ENCODE measurements at places on chromosomes 6 and 20.

- DNase-seq: peak; percentile 36
Measured at GRCh38 chr20:48826883-48827771, 672 bp downstream of the PREX1 start.

GRCh38 chr6:15519681-15520080 lies 143.1 kb downstream of the DTNBP1 start:
- DNase-seq: no peak

- peak; percentile 33 for DNase-seq
Measured at GRCh38 chr6:43052842-43053544, 658 bp downstream of the CUL7 start.

DNA sequence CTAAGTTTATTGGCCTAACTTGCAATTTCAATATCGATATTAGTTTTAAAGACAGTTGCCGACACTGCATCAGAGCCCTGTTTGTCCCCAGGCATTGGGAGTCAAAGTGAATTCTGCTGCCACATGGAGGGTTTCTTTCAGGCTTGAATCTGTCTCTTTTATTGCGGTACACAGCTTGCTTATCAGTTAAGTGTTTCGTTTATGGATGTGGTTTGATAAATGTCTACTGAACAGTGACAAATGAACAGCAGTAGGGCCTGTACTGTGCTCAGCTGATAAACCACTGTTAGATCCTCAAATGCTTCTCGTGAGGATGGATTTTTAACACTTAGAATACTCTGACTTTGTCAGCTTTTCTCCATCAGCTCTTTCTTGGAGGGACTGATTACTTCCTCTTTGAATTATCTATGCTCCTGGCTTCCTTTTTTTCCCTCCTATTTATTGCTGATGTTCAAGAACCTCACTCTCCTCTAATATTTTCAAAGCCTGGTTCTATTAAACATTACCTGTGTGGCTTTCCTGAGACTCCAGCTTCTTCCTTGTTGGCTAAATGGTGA lies 240.8 kb downstream of the PLCB1 start:
- DNase-seq: no peak

- DNase-seq: no peak
Measured at GRCh38 chr6:83505356-83505755, 7.0 kb upstream of the PRSS35 start.

- DNase-seq: peak; percentile 32
Measured at GRCh38 chr6:149862922-149863697, 1.0 kb downstream of the LRP11 start.

All from stimulated activated CD4-positive, alpha-beta T cell treated with anti-CD3 and anti-CD28 coated beads, Interleukin-4, amount 100 ng/mL, for 1 hour (primary cell).